RPMI8226 (cell line): ENCODE measurements at places on chromosomes 12 and 14.

- no peak for DNase-seq
Measured at GRCh38 chr14:90750191-90750590, 66.0 kb downstream of the TTC7B start.

GRCh38 chr12:110536834-110537604, 34.9 kb downstream of the RAD9B start:
- no peak for DNase-seq

GRCh38 chr12:12990700-12991468, 9.2 kb downstream of the HEBP1 start:
- no peak for DNase-seq

- no peak for DNase-seq
Measured at GRCh38 chr12:68102731-68103130, 56.8 kb downstream of the IFNG start.

- no peak for DNase-seq
Measured at GRCh38 chr12:98951406-98951805, 306.3 kb downstream of the APAF1 start.
